EL (cell line): ENCODE measurements at places on chromosomes 13 and 19.

GRCh38 chr13:80454245-80454644 lies 113.3 kb upstream of the SPRY2 start:
- DNase-seq, result no peak

DNA sequence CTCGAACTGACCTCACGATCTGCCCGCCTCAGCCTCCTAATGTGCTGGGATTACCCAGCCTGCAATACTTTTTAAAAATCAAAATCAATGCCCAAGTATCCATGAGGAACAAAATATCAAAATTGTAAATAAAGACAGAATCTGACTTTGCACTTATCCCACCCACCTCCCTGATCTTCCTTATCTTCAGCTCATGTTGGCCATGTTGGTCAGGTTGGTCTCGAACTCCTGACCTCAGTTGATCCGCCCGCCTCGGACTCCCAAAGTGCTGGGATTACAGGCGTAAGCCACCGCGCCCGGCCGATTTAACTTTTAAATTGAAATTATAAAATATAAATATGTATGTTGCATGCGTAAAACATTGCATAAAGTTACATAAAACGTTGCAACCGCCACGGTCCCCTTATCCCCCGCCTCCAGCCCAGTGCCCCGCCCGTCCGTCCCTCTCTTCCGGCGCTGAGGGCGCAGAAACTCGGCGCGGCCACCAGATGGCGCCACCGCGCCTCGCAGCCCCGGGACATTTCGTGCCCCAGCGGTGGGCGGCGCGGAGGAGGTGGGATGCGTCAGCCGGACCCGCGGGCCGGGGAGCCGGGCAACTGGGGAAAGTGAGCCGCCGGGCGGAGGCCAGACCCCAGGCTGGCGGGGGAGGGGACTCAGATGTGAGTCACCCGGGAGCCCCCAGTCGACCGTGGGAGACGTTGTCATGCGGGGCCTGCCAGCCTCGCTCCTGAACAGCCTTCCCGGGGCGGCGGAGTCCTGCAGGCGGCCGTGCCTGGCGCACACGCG lies 1.5 kb upstream of the GADD45B start:
- peak; percentile 92 for DNase-seq

- DNase-seq, result no peak
Measured at GRCh38 chr13:107351305-107351704, 783.4 kb upstream of the ARGLU1 start.

- no peak for DNase-seq
Measured at GRCh38 chr13:35016362-35017112, 74.5 kb downstream of the NBEA start.

DNA sequence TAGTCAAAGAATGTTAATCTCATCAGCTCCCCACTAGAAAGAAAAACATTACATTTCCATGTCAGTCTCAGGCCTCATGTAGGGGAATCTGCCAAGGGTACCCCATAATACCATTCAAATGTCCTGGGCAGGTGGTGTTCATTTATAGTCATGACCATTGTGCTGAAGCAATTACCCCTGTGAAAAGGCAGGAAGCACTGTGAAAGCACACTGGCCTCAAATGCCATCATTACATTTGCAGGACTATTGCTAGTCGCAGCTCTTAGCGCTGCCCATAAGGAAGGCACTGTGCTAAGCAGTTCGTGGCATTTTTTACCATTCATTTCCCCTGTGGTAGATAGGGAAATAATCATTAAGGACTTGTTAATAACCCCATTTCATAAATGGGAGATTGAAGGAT lies 109.0 kb downstream of the LHFPL6 start:
- DNase-seq, result no peak

- no peak for DNase-seq
Measured at GRCh38 chr13:26583662-26584061, 26.2 kb downstream of the WASF3 start.

GRCh38 chr13:98512774-98513665 lies 63.9 kb downstream of the STK24 start:
- DNase-seq, result no peak

DNA sequence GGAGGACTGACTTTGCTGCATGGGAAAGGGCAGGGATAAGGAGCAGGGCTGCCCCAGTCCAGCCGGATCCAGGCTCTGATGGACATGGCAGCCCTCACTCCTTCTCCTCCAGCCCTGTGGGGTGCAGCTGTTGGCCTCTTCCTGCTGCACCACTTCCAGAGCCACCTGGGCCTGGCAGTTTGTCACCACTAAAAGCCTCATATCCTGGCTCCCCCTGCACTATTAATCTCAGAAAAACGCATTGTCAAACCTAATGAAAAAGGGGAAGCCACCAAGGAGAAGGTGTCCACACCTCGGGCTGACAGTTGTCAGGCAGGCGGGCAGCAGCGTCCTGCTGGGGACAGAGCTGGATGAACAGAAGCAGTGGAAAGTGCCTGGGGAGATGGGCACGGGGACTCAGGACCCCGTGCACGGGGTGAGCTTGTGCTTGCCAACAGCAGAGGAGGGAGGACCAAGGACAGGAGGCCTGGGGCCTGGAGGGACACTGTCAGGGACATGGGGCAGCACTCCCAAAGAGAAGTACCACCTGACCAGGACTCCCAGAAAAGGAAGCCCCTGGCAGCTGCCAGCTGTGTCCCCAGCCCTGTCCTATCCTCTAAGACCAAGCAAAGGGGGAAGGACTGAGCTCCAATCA lies 151.1 kb upstream of the TSHZ3 start:
- DNase-seq, result no peak

DNA sequence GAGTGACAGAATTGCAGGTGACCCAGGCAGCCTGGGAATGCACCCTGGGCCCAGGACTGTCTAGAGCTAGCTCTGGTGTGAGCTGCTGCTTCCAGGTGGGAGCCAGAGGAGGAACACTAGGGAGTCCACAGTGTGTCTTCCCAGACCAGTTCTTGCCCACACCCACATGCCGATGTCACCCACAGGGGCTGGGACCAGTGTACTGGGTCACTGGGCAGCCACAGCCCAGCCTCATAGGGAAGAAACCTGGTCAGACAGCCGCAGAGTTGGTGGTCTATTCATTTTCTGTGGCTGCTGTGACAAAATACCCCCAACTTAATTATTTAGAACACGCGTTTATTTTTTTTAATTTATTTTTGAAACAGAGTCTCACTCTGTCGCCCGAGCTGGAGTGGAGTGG lies 3.1 kb downstream of the RNF225 start:
- DNase-seq, result no peak

DNA sequence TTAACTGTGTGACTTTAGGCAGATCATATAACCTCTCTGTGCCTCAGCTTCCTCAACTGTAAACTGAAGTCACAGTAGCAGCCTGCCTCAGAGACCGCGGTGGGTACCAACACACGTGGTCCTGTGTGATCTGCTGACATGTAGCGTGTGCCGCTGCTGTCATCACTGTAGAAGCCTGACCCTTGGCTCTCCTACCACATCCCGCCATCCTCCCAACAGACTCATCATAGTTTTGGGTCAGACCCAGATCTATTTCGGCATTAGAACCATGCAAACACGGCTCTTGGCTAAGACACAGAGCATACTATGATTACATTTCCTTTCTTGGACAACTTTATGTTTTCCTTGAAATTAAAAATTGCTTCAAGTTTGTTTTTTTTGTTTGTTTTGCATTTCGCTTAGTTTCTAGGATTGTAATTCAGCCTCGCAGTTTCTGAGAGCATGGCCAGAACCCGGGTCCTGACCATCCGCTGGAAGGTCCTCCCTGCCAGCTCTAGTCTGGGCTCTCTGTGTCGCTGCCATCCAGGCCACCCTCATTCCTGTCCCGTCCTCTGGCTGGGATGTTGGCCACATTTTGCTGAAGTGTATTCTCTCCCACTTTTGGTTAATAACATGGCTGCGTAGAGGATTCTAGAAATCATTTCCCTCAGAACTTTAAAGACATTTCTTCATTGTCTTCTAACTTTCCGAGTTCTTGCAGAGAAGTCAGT lies 53.0 kb downstream of the GGACT start:
- DNase-seq, result no peak
